GM12864 (cell line): ENCODE measurements at places on chromosomes 11 and 22.

GRCh38 chr22:40325315-40325714 is 21.0 kb upstream of the ADSL start:
- no peak for DNase-seq

- DNase-seq: no peak
Observed at GRCh38 chr11:71062199-71062598, 190.2 kb downstream of the SHANK2 start.

DNA sequence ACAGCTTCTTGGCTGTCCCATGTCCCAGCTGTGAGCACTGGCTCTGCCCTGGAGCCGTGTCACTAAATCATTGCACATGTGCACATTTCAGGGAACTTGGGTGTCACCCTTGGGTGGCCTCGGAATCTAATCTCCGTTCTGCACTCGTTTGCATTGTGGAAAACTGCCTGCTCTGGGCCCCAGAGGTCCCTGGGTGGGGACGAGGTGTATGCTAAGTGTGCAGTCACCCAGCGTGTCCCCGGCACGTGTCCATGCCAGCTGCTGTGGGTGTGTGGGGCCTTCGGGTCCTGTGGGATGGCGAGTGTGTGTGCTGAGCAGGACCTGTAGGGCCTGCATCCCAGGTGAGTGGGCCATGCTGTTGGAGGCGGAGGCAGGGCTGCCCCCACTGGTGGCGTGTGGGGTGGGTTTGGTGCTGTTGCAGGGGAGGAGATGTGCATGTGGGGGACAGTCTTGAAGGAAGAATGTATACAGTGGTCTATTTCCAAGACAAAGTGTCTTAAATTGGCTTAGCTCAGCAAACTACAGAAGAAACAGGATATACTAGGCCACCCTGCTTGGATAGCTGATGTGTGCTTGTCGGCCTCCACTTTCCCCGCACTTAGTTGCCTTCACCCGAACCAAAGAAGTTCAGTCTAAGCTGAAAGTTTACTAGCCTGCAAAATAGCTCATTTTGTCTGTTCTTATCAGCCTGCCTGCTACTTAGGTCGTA is 14.6 kb downstream of the TANGO2 start:
- DNase-seq: no peak

DNA sequence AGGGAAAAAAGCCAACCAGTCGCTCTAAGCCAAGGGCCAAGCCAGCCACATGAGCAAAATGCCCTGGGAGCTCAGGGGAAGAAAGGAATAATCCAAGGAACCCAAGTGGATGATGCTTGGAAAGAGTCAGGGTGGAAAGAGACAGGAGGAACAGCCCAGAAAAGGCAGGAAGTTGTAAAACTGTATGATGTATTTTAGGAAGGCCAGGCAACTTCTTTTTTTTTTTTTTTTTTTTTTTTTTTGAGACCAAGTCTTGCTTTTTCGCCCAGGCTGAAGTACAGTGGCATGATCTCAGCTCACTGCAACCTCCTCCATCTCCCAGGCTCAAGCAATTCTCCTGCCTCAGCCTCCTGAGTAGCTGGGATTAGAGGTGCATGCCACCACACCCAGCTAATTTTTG is 1.6 kb downstream of the LGALS12 start:
- DNase-seq: no peak

GRCh38 chr22:24207264-24208011 is 26.2 kb downstream of the SUSD2 start:
- no peak for DNase-seq

DNA sequence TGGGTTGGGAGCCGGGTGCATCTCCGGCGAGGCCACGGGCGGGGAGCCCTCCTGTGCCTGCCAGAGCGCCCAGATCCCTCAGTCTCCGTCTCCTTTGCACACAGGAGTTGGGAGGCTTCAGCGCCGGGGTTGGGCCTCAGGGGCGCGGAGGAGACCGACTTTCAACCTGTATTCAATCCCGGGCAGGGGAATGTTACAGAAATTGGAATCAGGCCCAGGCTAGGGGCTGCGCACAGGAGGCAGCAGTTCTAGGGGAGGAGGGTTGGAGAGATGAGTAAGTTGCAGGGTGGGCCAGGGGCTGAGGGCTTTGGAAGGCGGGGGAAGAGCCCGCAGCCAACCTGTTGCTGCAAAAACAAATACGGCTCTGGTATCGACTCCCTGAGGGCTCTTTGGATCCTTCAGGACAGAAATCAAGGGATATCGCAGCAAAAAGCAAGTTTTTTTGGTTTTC is 640 bp upstream of the KCNA4 start:
- DNase-seq: no peak

- no peak for DNase-seq
Observed at GRCh38 chr22:24170188-24170587, 11.1 kb upstream of the SUSD2 start.

GRCh38 chr22:30115705-30116104 is 35.4 kb downstream of the HORMAD2 start:
- no peak for DNase-seq

DNA sequence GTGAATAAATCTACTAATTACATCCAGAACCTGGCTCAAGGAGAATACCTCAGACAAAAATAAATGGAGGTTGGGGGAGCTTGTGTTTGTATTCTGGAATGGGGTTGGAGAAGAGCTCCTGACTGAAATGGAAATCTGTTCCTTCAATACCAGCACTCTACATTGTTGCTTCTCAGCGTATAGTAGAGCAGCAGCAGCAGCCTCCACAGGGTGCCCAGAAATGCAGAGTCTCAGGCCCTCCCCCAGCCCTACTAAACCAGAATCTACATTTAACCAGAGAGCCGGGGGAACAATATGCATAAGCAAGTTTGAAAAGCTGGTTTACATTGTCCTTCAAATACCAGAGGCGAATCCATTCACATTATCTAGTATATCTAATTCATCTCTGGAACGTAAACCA is 474.8 kb downstream of the NTM start:
- DNase-seq: no peak

- no peak for DNase-seq
Observed at GRCh38 chr22:37119872-37120271, 10.4 kb upstream of the TMPRSS6 start.

DNA sequence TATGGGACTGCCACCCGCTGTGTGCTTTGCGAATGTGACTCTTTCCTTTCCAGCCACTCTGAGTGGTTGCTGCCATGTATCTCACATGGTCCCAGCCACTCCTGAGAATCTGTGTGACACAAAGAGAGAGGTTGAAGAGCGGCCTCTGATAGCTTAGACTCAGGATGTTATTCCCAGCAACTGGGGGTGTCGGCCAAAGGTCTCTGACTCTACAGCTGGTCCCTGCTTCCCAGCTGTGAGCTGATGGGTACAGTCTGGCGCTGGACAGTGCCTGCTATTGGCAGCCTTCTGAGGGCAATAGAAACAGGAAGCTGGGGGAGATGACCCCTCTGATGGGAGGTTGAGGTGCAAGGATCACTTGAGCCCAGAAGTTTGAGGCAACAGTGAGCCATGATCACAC is 105.1 kb downstream of the RRAS2 start:
- no peak for DNase-seq

DNA sequence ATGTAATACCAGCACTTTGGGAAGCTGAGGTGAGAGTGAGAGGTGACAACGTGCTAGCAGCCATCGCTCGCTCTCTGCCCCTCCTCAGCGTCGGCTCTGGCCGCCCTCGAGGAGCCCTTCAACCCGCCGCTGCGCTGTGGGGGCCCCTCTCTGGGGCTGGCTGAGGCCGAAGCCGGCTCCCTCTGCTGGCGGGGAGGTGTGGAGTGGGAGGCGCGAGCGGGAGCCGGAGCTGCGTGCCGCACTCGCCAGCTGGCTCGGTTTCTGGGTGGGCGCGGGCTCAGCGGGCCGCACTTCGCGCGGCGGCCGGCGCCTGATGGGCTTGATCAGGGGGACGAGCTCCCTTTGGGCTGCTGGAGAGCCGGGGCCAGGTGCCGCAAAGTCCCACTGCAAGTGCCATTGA is 98.9 kb upstream of the UBASH3B start:
- DNase-seq: no peak

DNA sequence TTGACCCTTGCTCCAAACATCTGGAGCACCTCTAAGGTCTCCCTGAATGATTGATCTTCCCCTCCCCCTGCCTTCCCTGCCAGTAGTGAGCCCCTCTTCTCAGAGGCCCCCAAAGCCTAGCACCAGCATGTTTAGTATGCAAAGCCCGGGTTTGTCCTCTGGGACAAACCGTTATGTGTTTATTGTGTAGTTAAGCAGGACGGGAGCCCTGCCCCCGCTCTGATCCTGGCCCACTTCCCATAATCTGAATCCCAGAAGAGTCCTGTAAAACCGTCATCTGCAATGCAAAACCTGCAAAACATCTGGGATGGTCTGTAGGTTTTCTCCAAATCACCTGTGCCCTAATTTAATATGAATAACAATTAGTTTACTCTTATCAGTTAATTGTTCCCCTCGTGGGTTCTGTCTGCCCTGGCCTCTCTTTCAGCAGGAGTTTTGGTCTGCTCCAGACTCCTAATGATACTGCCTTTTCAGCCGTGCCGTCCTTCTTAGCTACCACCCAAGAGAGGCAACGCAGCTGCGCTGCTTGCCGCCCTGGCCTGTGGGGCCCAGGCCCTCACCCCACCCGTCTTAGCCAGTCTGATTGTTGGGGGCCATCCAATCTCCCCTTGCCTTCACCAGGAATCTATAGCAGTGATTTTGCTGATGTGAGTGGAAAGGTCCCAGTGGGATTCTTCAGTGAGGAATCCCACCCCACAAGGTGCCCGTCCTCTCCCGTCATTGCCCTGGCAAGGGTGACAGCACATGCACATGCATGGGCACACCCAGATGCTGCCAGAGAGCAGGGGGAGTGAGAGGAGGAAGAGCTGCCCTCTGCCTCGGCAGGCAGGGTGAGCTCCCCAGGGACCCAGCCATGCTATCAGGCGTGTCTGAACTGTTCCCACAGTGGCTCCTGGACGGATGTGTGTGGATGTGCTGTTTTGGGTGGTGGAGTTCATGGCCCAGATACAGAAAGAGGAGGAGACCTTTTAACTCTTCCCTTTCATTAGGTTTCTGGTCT is 3.0 kb upstream of the B3GAT1 start:
- DNase-seq: no peak

GRCh38 chr22:39416319-39416718 is 16.7 kb downstream of the TAB1 start:
- no peak for DNase-seq

GRCh38 chr11:118656563-118657165 is 22.8 kb downstream of the TREH start:
- DNase-seq: no peak

GRCh38 chr22:42664976-42665831 is 16.0 kb upstream of the CYB5R3 start:
- DNase-seq: peak; percentile 35

- DNase-seq: no peak
Observed at GRCh38 chr22:26479043-26479791, 4.4 kb downstream of the HPS4 start.

GRCh38 chr11:1234771-1235305 is 12.0 kb downstream of the MUC5B start:
- DNase-seq: no peak

DNA sequence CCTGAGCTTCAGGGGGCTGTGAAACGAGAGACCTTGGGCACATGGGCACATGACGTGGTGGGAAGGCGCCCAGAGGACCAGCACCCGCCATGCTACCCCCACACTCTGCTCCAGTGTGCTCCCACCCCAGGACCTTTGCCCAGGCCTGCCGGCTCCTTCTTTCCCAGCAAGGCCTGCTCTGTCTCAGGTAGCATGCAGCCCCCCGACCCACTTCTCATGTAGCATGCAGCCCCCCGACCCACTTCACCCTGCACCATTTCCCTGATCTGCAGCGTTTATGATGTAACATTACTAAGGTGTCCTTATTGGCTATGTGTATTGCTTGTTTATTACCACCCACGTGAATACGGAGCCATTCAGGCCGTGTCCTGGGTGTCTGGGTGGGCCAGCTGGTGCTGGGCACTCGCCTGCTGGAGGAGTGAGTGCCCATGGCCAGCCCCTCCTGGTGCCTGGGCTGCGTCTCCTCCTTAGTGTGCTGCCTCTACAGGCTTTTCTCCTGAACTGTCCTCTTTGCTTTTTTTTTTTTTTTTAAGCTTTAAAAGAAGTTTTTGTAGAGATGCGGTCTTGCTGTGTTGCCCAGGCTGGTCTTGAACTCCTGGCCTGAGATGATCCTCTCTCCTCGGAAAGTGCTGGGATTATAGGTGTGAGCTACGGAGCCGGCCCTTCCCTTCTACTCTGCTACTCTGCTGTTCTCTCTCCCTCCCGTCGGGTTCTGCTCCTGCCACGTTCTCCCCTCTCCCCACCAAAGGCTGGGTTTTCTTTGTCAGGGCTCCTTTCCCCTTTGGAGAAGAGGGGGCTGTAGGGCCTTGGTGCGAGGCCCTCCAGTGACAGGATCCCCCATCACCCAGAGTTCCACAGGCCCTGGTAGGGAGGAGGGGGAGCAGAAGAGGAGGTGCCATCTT is 29.4 kb downstream of the LRP5 start:
- no peak for DNase-seq

- DNase-seq: peak; percentile 96
Observed at GRCh38 chr11:119030329-119031047, at the start of gene SLC37A4. Gene SLC37A4, minus strand, starts transcription at chr11:119030877.

DNA sequence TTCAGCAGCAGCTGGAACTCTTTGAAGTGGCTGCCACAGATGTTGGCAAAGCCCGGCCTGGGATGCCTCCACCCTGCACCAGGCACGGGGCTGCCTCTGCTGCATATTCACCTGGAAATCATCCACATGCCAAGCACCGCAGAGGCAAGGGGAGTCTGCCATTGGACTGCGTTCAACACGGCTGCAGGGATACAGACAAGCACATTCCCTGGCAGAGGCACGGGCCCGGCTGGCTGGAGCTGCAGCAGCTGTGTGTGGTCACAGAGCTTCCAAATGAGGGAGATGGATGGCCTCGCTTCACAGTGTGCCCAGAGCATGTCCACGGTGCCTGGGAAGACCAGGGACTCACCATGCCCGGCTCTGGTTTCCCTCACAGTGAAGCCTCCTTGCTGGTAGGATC is 1378.9 kb downstream of the TBC1D22A start:
- DNase-seq: no peak

DNA sequence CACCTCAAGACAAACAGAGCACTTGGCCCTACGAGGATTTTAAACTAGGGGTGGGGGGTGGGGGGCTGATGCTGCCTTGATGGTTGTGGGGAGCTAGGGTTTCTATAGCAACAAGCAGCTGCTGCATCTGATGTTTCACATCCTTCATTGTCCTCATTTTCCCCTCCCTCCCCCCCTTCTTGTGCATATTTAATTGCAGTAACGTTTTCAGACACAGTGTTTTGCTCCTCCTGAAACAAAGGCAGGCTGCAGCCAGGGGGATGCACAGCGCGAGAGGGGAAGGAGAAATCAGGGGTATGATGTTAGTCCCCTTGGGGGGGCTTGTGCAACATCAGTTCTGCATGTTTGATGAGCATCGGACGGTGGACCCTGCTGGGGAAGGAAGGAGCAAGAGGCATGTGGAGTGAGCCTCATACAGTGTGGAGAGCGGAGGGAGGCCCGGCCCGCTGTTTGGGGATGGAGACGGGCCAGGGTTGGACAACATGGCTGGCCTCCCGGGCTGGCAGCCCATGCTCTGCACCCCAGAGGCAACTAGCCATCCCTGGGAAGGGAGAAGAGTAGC is 208.3 kb downstream of the CEP164 start:
- no peak for DNase-seq

GRCh38 chr11:72833811-72834493 is 19.7 kb downstream of the ATG16L2 start:
- DNase-seq: no peak

GRCh38 chr22:22508274-22509176 is at the start of gene ZNF280B:
Gene ZNF280B, minus strand, starts transcription at chr22:22508742. Its CDS starts 19,344 bp downstream, at chr22:22489398.
- peak; percentile 54 for DNase-seq
